Right forelimb (tissue), 1 donor: ENCODE measurements at places on chromosomes 12 and 14.

GRCh38 chr14:95339301-95339865 is 19.7 kb upstream of the CLMN start:
- DNase-seq = no peak

GRCh38 chr12:9651265-9651729 is 18.2 kb upstream of the CLEC2D start:
- DNase-seq = no peak

GRCh38 chr14:38791862-38792261 is 311.2 kb downstream of the SEC23A start:
- DNase-seq = no peak

DNA sequence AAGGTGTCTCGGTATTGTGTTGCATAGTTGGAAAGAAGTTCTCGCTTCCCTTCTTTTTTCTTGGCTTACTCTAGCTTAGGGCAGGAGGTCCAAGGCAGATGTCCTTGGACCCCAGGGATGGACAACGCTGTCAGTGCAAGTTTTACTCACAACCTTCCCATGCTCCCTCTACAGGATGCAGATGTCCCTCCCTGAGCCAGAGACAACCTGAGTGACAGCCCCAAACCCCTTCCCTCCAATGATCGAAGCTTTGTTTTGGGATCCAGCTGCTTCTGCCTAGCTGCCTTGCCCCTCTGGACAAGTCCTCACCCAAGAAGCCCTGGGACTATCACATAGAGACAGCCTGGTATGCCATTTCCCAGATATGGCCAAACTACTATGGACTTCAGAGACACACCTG is 112.0 kb upstream of the RAP1B start:
- no peak for DNase-seq

GRCh38 chr14:73289308-73289707 is 52.0 kb downstream of the PAPLN start:
- no peak for DNase-seq

GRCh38 chr12:122964439-122965257 is 1.6 kb downstream of the ABCB9 start:
- DNase-seq = no peak

DNA sequence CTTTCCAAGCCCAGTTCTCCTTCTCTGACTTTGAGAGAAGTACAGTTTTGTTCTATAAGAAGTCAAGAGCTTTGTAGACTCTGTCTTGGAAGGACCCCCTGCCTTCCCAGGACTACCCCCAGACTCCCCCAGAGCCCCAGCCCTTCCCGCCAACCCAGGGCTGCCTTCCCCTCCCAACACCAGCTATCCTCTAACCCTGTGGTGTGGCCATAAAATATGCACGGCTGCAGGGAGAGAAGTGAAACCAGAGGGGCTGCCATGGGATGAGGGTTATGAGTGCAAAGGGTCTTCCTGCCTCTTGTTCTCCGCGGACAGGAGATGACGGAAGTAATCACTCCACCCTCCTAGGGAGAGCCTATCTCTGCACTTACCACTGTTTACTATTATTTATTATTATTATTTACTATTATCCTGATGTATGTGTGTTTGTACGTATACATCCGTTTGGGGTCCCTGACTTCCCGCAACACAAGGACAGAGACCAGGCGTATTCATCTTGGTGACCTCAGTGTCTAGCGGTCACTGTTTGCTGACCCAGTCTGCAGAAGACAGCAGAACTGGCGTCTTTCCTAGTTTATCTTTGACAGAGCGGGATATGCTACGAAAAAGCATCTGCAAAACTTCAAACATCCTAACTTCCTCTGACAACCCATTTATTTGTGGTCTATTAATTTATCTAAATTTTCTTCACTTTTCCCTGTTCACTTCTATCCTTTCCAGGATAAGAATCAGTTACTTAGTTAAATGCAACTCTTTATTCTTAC is 3.5 kb upstream of the SCNN1A start:
- DNase-seq = no peak

- DNase-seq = no peak
These were observed 32.9 kb upstream of the AMIGO2 start for GRCh38 chr12:47112679-47113078.

GRCh38 chr14:69895109-69895508 is 15.9 kb downstream of the SMOC1 start:
- DNase-seq = no peak

- no peak for DNase-seq
These were observed 2.1 kb downstream of the SDR9C7 start for GRCh38 chr12:56932146-56932545.

GRCh38 chr14:78316786-78317185 is 146.6 kb downstream of the NRXN3 start:
- DNase-seq = no peak

GRCh38 chr14:60691383-60692113 is 32.6 kb downstream of the SIX4 start:
- no peak for DNase-seq

- DNase-seq = no peak
These were observed 103.6 kb downstream of the DAAM1 start for GRCh38 chr14:59292028-59292427.

DNA sequence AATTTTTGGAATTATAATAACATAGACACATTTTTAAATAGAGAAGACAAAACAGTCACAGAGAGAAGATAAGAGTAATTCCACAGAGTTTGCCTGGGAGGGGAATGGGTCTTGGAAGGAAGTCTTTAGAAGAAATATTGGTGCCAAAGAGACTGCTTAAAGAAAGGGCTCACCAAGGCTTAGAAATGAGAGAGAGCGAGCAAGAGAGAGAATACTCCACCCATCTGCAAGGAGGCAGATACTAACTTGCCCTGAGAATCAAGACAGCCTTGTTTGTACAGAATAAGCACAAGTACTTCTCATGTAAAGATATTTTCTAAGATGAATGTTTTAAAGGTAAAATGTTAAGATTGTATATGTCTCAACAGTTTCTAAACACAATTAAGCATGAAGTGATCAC is 165.5 kb downstream of the SLC38A4 start:
- no peak for DNase-seq

- DNase-seq = no peak
These were observed 290.8 kb downstream of the ERC1 start for GRCh38 chr12:1281683-1282366.

GRCh38 chr12:27274706-27275105 is 30.6 kb downstream of the STK38L start:
- DNase-seq = no peak

GRCh38 chr12:68768431-68768939 is 22.5 kb downstream of the SLC35E3 start:
- no peak for DNase-seq

GRCh38 chr12:68391937-68392336 is 59.8 kb upstream of the MDM1 start:
- no peak for DNase-seq

DNA sequence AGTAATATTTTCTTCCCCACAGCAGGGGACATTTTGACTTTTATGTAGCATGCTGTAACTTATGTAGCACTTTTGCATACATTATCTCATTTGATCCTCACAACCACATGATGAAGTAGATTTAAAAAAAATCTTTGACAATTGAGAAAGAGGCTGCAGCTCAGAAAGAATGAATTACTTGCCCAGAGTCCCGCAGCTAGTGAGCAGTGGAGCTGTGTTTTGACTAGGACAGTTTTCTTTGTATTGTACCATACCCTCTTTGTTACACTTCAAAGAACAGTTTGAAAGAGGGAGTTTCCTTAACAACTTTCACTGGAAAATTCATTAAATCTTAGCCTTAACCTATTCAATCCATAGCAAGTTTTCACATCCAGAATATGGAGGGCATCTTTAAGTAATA is 58.6 kb downstream of the SYNE2 start:
- DNase-seq = no peak

GRCh38 chr14:66842911-66843512 is 335.1 kb downstream of the GPHN start:
- DNase-seq = no peak

- peak; percentile 90 for DNase-seq
These were observed 31.9 kb downstream of the DAD1 start for GRCh38 chr14:22556990-22557623.

DNA sequence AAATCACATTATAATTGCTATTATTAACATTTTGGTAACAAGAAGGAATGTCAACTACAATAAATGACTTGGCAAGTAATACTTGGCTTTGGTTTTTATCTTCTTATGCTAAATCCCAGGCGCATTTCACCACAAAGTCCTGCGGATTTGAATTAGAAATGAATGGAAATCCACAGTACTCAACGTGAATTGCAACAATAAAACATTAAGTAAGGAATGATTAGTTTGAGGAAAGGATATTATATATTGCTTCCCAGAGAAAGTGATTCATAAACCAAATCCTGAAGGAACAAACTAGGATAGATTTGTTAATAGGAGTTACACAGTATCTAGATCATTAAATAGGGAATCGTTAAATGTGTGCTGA is 1089.7 kb downstream of the TRHDE start:
- DNase-seq = no peak

DNA sequence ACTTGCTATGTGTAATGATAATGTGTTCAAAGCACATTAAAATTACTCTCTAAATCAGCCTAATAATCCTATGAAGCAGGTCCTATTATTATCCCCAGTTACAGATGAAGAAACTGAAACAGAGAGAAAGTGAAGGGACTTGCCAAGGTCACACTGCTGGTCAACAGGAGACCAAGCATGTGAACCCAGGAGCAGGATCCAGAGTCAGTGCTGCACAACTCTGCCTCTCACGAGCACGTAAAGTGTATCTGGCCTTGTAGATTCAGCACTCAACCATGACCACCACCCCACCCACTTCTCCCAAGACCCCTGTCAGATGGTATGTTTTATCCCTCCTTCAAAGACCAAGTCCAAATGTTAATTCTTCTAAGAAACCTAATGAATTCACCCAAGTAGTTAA is 100.7 kb downstream of the TTC7B start:
- DNase-seq = no peak

GRCh38 chr12:44193281-44193680 is 357.4 kb downstream of the TMEM117 start:
- no peak for DNase-seq
